ENCODE measurements at places on chromosomes 1 and 21. TPM values are rescaled to one million over a fixed set of nuclear protein-coding genes. Genes with fewer than 3 reads are reported as not detected.

The DSTYK gene
- 8.3 TPM for total RNA-seq

The SYCP1 gene
- total RNA-seq, result not detected

GRCh38 chr1:1894354-1895059, 3.6 kb upstream of the GNB1 start:
- no peak for DNase-seq

DNA sequence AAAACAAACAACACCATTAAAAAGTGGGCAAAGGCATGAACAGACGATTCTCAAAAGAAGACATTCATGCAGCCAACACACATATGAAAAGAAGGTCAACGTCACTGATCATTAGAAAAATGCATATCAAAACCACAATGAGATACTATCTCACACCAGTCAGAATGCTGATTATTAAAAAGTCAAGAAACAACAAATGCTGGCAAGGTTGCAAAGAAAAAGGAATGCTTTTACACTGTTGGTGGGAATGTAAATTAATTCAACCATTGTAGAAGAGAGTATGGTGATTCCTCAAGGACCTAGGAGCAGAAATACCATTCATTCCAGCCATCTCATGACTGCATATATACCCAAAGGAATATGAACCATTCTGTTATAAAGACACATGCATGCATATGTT, 419.6 kb downstream of the NEGR1 start:
- no peak for DNase-seq

- DNase-seq, result no peak
These were observed 31.5 kb downstream of the OLIG1 start for GRCh38 chr21:33101300-33101911.

DNA sequence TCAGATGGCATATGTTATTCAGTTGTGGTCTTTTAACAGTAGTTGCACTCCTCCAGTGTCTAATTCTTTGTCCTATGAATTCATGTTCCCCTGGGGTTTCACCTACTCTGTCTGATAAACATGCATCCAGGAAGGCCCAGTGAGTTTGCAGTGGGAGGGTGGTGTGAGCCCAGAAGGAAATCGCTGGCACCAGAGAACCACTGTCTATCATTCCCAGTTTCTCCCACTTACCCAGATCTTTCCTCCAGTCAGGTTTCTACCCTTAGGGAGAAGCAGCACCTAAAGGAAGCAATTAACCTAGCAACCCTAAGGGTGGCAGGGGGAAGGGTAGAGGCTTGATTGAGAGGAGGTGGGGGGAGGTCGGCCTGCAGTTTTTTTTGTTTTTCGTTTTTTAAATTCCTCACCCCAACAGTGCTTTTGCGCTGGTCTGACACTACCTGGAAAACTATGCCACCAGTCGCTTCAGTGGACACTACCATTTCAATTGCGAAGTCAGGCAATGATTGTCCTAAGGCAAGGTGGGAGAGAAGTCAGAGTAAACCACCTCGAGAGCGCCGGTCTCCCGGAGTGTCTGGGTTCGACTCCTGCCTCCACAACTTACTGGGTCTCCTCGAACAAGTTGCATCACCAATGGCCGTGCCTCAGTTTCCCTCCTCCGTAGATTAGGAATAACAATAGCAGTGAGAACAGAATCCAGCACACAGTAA, 766 bp upstream of the SLC44A3 start:
- no peak for DNase-seq

- no peak for DNase-seq
These were observed 161.8 kb upstream of the PDE4B start for GRCh38 chr1:65630855-65631254.

The PLEKHG5 gene
- 12.1 TPM for total RNA-seq

The LRRC40 gene
- 15.7 TPM for total RNA-seq

DNA sequence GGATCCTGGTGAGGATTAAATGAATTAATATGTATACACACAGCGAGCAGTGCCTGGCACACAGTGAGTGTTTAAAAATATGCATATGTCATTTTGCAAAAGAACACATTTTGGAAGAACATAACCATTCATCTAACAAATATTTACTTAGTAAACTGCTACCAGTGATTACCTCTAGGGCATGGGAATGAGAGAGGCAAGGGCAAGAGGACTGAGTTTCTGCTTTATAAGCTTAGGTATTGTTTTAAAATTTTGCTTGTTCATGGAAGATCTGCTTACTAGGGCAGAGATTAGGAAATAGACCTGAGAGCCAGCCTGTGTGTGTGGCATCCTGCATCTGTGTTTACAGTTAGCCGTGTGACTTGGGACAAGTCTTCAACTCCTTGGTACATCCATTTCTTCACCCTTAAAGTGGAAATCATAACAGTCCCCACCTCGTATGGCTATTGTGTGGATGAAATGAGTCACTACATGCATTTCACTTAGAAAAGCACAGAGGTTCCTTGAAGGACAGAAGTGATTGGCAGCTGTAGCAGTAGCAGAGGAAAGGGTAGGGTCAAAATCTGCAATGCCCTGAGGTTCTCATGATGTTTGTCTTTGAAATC, 198.5 kb upstream of the FMN2 start:
- DNase-seq, result no peak

The AMY2A gene
- not detected for total RNA-seq

The UBXN11 gene
- 4.2 TPM for total RNA-seq

DNA sequence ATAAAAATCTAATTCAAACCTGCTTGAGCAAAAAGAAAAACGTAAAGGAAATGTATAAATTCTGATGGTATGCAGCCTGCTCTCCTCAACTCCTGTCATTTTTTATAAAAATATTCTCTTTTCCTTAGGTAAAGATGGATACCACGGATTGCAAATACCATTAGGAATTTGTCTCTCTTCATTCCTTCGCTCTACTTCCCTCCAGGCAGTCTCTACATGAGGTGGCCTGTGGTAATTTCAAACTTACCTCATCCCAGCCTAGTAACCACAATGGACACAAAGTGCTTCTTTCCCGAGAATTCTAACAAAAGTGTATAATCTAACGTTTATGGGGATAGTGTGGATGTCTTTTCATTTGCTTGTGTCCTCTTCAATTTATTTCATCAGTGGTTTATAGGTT, 239.5 kb upstream of the LRRC7 start:
- no peak for DNase-seq

The FAM177B gene
- total RNA-seq, result 0.18 TPM

GRCh38 chr1:153771261-153771660, 3.9 kb upstream of the SLC27A3 start:
- DNase-seq, result no peak

DNA sequence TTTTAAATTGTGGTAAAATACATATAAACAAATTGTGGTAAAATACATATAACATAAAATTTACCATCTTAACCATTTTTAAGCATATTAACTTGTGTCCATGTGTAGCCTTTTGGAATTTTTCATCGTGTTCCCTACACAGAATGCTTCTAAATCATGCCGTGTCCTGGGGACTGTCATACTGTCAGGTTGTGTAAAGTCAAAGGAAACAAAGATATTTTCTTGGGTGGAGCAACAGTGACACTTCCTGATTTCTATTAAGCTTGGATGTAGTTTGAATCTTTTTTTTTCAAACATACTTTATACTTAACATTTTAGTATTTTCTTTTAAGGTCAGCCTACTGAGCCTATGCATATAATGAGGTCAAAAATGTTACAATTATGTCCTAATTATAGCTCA, 32.3 kb downstream of the DOP1B start:
- no peak for DNase-seq

DNA sequence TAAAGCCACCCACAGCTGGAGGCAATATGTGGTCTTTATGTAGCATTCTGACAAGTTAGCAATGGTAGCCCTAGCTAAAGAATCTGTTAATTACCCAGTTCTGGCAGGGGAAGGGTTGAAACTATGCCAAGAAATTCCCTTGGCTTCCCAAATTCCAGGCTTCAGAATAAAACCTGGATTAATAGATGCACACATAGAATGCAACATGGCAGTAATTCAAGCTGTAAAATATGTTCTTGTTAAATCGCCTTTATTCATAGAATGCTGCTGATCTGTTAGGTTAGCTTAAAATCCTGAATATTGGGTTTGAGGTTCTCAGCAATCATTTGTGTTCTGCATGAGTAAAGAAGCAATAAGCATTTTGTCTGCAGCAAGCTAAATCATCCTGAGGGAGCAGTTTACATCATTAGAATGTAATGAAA, 80.1 kb downstream of the ZNF326 start:
- DNase-seq, result peak; percentile 10

The CTSK gene
- total RNA-seq, result 110 TPM

The TLR5 gene
- total RNA-seq, result 3.8 TPM

GRCh38 chr1:156123356-156124196, 9.1 kb downstream of the LMNA start:
- peak; percentile 99 for DNase-seq

GRCh38 chr21:37688952-37689659, 227.2 kb downstream of the KCNJ6 start:
- DNase-seq, result no peak

The ERRFI1 gene
- total RNA-seq, result 3.9 TPM

DNA sequence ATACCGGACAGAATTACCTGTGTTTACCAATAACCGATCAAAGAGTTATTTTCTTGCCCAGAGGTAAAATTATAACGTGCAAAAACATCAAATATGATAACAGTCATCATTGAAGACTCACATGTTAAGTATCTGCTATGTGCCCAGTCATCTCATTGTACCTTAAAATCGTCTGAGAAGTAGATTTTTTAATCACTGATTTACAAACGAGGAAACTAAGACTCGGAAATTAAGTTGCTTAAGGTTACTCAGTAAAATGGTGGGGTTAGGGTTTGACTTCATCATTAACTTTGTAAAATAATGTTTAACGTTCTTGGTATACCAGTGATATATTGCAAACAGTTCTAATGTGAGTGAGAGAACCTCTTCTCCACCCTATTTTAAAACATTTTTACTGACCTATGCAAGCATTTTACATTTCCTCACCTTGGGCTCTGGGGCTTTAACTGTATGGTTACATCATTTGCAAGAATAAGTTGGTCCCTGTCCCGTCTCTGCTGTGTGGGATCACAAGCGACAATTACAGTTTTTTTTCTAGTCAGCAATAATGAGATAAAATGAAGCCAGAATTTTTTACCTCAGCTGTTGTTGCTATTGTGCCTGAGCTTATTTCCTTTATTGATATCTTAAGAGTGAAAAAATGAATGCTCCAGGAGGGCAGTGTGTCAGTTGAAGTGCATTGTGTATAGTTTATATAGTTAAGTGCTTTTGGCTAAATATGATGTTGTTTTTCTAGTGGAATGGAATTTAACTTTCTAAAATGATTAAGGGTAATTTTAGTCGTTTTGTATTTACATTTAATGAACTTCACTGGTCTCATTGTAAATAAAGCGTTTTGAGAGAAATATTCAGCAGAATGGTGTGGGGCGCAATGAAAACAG, 2.7 kb downstream of the RPRD2 start:
- peak; percentile 33 for DNase-seq

DNA sequence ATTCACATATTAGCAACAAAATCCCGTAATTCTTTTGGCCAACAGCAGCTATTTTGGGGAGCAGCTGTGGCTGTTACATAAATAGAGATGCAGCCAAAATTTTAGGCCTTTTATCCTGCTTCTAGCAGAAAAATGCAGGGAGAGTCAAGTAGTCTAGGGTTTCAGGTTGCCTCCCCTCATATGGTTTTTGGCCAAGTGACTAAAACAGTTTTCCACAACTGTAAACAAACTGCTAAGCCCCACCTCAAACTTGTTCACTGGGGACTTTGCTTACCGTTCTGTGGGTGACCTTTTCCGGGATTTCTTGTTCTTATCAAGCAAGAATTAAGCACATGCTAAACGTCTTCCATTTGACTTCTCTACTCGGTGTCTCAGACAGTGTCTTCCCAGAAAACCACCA, 133.4 kb downstream of the EDEM3 start:
- DNase-seq, result peak; percentile 98

DNA sequence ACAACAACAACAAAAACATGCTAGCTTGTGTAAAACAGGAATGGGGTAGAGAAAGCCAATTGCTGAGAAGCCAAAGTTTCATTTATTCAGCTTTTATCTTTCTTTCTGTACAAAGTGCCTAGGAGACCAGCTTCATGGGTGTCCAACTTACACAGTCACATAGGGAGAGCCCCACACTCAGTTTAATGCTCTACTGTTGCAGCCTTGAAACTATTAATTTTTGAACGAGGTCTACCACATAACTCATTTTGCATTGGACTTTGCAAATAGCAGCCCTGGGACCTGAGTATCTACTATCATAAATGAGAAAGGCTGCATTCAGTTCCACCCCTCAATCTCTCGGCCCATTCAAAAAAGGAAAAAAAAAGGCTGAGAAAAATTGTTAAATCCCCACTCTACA, 98.8 kb downstream of the ZNF644 start:
- no peak for DNase-seq

DNA sequence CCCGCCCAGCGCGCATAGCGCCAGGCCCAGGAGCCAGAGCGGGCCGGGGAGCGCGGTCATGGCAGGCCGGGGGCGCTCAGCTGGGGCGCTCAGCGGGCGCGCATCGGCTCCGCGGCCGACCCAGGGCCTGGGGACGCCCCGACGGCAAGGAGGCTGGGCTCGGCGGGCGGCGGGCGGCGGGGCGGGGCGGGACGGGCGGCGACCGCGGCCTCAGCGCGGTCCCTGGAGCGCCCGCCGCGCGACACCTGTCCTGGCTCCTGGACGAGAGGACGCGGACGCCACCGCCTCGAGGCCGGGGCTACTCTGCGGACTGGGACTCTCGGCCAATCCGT, 273 bp downstream of the BMP8B start:
- DNase-seq, result no peak

GRCh38 chr1:163789911-163790310, 468.2 kb downstream of the NUF2 start:
- DNase-seq, result no peak
